AG04449 (cell line): ENCODE measurements at places on chromosomes 7 and 10.

DNA sequence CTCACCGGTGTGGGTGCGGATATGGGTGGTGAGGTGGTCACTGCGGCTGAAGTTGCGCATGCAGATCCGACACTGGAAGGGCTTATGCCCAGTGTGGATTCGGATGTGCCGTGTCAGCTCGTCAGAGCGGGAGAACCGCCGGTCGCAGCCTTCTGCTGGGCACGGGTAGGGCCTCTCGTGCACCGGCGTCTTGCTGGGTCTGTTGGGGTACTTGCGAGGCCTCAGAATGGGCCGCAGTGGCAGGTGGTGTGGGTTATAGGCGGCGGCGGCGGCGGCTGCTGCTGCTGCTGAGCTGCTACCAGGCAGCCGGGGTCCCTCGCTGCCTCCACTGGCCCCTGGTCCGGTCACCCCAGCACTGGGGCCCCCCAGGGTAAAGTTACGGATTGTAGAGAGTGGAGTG, 2.7 kb downstream of the EGR2 start:
- no peak for DNase-seq

DNA sequence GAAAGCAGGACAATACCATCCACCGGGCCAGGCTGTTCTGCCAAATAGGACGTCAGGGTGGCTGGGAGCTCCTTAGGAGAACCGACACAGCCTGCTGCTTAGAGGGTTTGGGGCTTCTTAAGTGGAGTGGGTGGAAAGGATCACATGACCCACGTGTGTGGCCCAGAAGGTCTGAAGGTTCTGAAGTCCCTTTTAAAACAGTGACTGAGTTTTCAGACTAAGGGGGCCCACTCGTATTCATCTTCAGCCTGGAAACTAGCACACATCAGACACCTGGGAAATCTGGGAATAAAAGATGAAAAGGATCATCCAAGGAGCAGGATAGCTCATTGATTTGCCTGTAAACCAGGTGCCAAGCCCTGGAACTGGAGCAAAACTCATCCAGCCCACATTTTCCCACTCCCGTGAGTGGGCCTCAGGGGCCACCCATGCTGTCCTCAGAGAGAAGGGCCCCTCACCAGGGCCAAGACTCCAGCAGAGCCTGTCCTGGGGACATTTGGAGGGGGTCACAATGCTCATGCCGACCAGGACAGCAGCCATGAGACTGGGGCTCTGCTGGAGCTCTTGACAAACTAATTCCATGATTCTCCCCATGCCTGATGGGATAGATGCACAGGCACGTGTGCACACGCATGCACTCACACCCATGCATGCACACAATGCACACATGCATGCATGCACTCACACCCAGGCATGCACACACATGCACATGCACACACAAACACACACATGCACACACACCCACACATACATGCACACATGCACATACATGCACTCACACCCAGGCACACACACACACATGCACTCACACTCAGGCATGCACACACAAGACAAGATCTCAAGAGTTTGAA, 168.8 kb upstream of the PPP2R2D start:
- DNase-seq = no peak

DNA sequence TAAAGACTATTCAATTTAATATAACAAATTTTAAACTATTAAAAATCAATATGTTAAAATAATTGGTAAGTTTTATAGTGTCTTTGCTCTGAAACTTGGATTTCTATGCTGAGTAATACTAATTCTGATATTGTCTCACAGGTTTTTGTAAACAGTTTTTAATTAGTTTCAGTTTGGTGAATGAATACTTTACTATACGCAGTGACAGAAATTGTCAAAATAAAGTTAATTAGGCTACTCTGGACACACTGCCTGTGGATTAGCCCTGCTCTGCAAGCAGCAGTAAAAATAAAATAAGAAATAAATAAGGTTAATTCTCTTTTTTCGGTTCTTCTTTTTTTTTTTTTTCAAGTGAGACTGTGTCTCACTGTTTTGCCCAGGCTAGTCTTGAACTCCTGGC, 105.3 kb downstream of the ANKRD61 start:
- DNase-seq = no peak

DNA sequence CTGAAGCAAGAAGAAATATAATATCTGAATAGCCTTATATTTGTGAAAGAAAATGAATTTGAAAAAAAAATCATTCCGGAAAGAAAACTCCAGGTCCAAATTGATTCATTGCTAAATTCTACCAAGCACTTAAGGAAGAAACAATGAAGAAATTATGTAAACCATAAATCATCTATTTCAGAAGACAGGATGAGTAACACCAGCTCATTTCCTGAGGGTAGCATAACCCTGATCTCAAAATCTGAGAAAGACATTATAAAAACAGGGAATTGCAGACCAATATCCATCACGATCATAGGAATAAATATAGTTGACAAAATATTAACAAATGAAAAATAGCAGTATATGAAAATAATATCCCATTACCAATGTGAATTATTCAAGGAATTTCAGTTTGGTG, 70.1 kb upstream of the RAB18 start:
- DNase-seq = no peak

DNA sequence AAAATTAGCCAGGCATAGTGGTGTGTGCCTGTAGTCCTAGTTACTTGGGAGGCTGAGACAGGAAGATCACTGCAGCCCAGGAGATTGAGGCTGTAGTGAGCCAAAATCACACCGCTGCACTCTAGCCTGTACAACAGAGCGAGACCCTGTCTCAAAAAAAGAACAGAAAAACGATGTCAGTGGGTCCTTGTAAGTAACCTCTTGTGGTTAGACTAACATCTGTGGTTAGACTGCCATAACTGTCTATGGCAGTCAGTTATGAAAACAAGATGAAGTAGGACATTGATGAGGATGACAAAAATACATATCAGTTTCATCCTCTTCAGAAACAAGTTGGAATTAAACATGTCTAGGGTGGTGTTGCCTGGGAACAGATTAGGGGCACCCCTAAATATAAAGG, 53.3 kb downstream of the AKAP9 start:
- no peak for DNase-seq

GRCh38 chr10:7559386-7559785, 107.4 kb downstream of the ITIH5 start:
- DNase-seq = no peak

GRCh38 chr10:14574885-14575284, 199.8 kb downstream of the FAM107B start:
- DNase-seq = no peak
